ENCODE measurements at places on chromosomes 16 and 17. TPM values are rescaled to one million over a fixed set of nuclear protein-coding genes. Genes with fewer than 3 reads are reported as not detected.

B9D1 gene
- 27.7 TPM for total RNA-seq

DNA sequence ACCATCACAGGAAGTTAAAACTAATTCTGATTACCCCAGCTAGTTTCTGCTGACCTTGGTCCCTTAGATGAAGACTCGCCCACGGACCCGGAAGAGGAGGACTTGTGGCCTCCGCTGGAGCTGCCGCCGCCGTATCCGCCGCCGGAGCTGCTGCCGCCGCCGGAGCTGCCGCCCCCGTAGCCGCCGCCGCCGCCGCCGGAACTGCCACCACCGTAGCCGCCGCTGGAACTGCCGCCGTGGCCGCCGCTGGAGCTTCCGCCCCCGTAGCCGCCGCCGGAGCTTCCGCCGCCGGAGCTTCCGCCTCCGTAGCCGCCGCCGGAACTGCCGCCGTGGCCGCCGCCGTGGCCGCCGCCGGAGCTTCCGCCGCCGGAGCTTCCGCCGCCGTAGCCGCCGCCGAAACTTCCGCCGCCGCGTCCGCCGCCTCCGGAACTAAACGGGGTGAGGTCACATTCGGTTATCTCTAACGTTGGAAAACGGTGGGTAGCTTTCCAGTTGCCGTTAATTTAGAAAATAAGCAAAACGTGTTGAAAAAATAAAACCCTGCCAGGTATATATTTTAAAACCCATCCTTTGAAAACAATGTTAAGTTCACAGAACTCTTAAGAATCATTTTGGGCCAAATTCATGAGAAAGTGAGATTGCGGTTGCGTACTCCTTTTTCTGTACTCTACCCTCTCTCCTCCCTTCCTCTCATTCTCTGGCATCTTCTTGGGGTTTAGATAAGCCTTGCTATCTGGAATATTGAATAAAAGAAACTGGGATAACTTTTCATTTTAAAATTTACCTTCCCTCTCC lies 3.5 kb downstream of the KRT10 start:
- peak overlapping the region; percentile 81 for H3K4me3 ChIP-seq
- H3K27me3 ChIP-seq, result no peaks in the 10 kb centered on the region

DNA sequence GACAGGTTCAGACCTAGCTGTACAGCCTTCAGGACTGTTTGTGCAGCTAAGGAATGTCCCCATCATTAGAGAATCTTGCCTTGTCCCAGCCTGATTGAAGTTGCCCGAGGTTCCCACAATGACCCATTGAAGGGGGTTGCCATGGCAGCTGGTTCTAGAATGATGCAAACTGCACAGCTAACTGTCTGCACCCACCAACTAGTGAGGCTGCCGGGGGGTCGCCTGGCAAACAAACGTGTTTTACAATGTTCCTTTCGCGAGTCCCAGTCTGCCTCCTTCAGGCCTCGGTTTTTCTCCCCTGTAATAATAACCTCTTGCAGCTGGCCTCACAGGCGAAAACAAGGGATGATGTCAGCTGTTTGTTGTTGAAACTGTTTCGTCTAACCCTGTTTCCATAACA lies 5.5 kb downstream of the C16orf96 start:
- H3K4me1 ChIP-seq, result peaks cover 13% of the 10 kb centered on the region
- no peak overlapping the region for H3K4me3 ChIP-seq
- H3K36me3 ChIP-seq, result no peaks in the 10 kb centered on the region
- H3K27ac ChIP-seq, result no peak overlapping the region
- H3K27me3 ChIP-seq, result peaks cover 26% of the 10 kb centered on the region
- DNase-seq, result no peak

GRCh38 chr16:73240920-73241319 lies 193.0 kb upstream of the ZFHX3 start:
- no peak overlapping the region for H3K27ac ChIP-seq
- H3K36me3 ChIP-seq, result no peaks in the 10 kb centered on the region
- H3K27me3 ChIP-seq, result no peaks in the 10 kb centered on the region
- DNase-seq, result no peak
- H3K4me3 ChIP-seq, result no peak overlapping the region

GRCh38 chr17:36602030-36602748 lies 806 bp downstream of the MRM1 start:
- no peaks in the 10 kb centered on the region for H3K36me3 ChIP-seq
- H3K27ac ChIP-seq, result peak overlapping the region; percentile 91
- no peaks in the 10 kb centered on the region for H3K27me3 ChIP-seq
- DNase-seq, result no peak

GRCh38 chr17:39598630-39599003 lies 9.1 kb downstream of the NEUROD2 start:
- H3K4me3 ChIP-seq, result no peak overlapping the region
- no peak for DNase-seq
- H3K4me1 ChIP-seq, result no peaks in the 10 kb centered on the region
- H3K36me3 ChIP-seq, result no peaks in the 10 kb centered on the region
- peaks cover 49% of the 10 kb centered on the region for H3K27me3 ChIP-seq

All from HepG2 (cell line).